ENCODE measurements at places on chromosomes 2 and 18.
A peak's percentile ranks its signal among the peaks of the same experiment; 100 is the strongest.

DNA sequence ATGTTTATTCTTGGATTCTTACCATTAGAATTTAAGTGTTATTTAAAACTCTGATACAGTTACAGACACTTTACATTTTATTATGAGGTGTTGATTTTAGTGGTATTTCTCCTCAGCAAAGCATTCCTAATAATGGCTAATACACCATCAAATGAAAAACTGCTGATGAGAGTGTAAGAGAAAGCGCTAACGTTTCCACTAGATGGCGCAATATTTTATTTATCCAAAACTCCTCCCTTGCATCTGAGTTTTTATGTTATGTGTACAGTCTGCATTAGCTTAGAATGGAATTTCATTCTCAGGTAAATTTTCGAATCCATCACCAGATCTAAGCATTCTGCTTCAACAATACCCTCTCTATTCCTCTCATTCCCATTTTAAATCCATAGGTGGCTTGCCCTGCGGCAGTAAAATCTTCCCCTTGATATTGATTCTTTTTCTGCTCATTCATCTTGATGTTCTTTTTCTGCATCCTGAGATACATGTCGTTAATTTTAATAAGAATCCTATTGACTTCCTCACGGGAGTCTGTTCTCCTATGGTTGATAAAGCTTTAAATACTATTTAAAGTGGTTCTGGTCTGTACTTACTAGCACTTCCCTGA is 53.9 kb downstream of the PRKRA start:
- DNase-seq, result peak; percentile 44

DNA sequence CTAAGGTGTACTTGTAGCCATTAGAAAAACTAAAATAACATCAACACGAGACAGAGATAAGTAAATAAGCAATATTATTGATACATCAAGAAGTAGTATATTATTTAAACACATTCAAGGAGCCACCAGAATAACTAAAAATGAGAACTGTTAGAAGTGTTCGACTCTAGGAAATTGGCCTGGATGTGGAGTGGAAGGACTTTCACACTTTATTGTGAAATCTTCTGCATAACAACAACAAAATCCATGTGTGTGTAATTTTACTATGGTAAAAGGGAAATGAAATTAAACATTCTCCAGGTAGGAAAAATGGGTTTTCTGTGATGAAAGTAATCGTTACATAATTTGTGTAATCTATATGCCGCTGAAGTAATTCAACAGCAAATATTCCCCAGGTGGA is 96.3 kb upstream of the RNF152 start:
- DNase-seq, result no peak

DNA sequence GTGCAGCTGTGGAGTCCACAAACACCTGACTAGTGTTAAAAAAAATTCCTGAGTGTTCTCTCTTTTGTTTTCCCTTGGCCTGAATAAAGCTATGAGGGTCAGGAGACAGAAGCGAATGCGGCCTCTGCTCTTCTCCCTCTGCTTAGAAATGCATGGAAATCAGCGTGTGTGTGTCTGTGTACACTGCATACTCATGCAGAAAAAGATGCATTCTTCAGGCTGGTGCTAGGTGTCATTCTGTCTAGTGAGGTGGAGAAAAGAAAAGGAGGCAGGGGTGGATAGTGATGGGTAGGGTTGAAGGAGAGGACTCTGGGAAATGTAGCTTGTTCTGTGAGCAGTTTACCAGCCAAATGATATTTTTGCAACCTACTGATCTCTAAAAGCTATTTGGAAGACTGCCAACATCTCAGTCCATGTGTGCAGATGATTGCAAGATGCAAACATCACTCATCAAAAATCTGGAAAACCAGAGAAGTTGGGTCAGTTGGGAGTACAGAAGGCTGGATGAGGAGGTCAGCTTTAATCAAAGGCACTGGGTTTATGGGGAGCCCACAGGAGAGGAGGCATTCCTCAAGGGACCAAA is 177.7 kb downstream of the INSIG2 start:
- DNase-seq, result no peak

- no peak for DNase-seq
These were observed 370 bp upstream of the ZNF804A start for GRCh38 chr2:184598002-184598315.

DNA sequence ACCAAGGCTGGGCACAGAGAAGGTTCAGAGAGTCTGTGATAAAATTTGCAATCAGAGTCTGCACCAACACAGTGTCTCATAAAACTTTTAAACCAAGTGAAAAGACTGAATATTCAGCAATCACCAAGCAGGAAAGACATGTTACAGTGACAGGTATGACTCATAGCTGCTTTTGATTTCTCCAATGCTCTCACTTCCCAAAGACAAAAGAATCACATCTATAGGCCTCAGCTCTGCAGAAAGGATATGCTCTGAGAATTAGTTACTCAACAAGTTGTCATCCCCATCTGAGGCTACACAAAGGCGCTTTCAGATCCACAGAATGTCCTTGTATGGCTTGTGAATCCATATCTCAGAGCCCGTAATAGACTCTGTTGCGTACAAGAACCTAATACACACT is 92.5 kb downstream of the KCNF1 start:
- DNase-seq, result no peak

Data from SK-N-SH (cell line).